ENCODE measurements at places on chromosomes 13 and 19.

GRCh38 chr13:36212789-36213188 lies 1.6 kb downstream of the SOHLH2 start:
- no peak for DNase-seq

GRCh38 chr13:59976856-59977255 lies 186.9 kb downstream of the DIAPH3 start:
- no peak for DNase-seq

GRCh38 chr19:52691737-52692136 lies 43.1 kb downstream of the ZNF611 start:
- no peak for DNase-seq

DNA sequence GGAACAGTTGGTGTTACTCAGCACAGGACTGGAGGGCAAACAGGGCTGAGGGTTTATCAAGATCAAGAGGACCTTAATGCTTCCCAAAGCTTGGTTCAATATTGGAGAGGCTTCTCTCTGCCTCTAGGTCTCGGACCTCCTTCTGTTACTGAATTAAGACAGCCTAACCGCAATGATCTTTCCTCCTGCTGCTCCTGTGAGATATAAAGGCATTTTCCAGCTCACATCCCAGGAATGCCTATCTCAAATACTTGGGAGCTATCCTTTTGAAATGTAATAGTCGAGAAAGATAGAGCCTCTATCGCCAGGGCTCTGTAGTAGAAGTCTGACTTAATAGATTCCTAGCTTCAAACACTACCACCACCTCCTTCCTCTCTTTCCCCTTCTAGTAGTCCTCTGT lies 1475.0 kb downstream of the SLITRK1 start:
- no peak for DNase-seq

GRCh38 chr13:68264692-68265091 lies 1034.6 kb upstream of the PCDH9 start:
- no peak for DNase-seq

GRCh38 chr13:102399791-102400674 lies 1.8 kb downstream of the FGF14 start:
- DNase-seq: peak; percentile 40

- no peak for DNase-seq
Observed at GRCh38 chr19:51075998-51076397, 6.7 kb downstream of the KLK14 start.

DNA sequence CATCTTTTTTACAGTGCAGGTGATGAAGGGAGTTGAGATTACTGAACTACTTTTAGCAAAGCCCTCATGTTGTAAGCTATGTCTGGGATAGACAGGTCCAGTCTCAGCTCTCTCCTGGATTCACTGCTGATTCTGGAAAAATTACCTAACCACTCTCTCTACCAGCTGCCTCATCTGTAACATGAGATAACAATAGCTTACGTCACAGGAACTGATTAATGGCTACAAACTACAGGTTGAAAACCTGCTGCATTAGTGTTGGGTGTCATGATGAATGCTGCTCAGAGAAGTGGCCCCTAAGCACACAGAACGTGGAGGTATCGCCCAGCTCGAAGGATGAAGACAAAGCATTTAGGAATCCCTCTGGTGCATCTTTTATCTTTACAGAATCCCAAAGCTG lies 277.8 kb downstream of the ABCC4 start:
- DNase-seq: no peak

DNA sequence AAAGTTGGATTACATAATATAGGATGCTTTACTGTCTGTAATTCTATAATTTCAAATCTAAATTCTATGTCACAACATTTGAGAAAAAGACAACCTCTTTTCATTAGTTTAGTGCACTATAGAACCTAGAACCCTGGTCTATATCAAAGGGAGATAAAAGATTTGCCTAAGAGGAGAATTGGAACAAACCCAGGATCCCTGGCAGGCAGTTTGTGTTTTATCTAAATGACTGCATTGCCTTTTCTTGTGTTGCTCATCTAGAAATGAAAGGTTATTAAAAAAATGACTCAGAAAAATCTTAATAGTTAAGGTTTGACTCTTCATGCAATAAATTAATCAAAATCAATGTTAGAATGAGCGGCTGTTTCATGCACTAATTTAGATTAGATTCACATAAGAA lies 96.7 kb downstream of the PCDH9 start:
- no peak for DNase-seq

- peak; percentile 79 for DNase-seq
Observed at GRCh38 chr13:36432106-36432544, at the start of gene CCNA1. TSS of gene CCNA1 (plus strand) at chr13:36432495. CDS start at chr13:36433057, 562 bp downstream.

- DNase-seq: no peak
Observed at GRCh38 chr13:93467175-93467574, 240.6 kb downstream of the GPC6 start.

Data from dorsolateral prefrontal cortex (tissue), 122 donors.